ENCODE measurements at places on chromosomes 16 and 17. TPM values are rescaled to one million over a fixed set of nuclear protein-coding genes. Genes with fewer than 3 reads are reported as not detected.
A peak's percentile ranks its signal among the peaks of the same experiment; 100 is the strongest.

Gene ZG16
- not detected for polyA plus RNA-seq

Gene OR1A1
- polyA plus RNA-seq, result not detected

Gene SLC6A4
- 0.02 TPM for polyA plus RNA-seq

Gene P3H4
- 58.8 TPM for polyA plus RNA-seq

Gene CD300C
- not detected for polyA plus RNA-seq

Gene MILR1
- polyA plus RNA-seq, result 5.1 TPM

Gene EPN3
- not detected for polyA plus RNA-seq

Gene SGCA
- polyA plus RNA-seq, result 0.16 TPM

Gene NXN
- 135 TPM for polyA plus RNA-seq

Gene KRT27
- not detected for polyA plus RNA-seq

Gene SPIRE2
- polyA plus RNA-seq, result 1.5 TPM

Gene SMIM22
- polyA plus RNA-seq, result not detected

Gene KRT31
- not detected for polyA plus RNA-seq

Gene NPW
- 0.94 TPM for polyA plus RNA-seq

Gene BFAR
- 75.0 TPM for polyA plus RNA-seq

GRCh38 chr17:75364078-75364477 is 41.4 kb downstream of the GRB2 start:
- peak; percentile 48 for DNase-seq

DNA sequence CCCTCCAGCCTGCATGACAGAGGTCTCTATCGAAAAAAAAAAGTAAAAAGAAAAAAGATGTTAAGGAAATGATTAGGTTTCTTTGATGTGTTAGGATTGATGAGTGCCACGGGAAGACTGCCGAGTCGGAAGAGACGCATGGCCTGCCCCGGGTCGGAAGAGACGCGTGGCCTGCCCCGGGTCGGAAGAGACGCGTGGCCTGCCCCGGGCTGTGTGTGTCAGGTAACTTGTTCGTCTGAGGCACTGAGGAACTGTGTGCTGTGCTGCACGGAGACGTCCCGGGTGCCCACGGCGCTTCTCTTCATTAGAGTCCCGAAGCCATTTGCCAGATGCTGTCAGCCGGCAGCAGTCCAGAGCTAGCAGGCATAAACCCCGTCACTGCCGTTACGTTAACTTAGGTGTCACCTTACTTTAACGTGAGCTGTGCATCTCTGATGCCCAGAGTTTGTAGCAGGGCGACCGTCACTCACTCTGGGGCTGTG is 40.5 kb upstream of the FASN start:
- no peak for DNase-seq

DNA sequence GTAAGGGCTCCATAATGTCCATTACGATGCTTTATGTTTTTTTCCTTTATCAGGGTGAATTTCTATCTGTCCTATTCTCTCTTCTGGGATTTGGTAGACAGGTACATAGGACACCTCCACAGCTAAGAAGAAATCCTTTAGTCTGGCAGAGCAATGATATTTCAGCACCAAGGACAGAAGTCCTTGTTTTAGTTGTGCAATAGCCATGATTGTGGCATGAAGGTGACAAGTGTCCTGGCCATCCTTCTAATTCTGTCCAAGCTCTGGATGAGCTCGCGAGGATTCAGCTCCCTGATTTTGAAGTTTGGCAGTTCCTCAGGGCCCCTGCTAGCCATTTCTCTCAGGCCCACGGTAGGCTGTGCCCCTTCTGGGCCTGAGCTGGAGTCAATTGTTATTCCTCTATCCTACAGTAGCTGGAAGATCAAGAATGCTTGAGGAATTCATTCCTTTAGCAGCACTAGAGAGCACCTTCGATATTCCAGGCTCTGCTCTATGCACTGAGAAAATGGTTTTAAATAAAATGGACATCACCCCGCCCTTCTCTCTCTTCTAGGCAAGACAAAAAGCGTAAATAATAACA is 320.8 kb downstream of the XYLT1 start:
- no peak for DNase-seq

- DNase-seq, result no peak
Measured at GRCh38 chr16:80656711-80657150, 115.9 kb downstream of the DYNLRB2 start.

- no peak for DNase-seq
Measured at GRCh38 chr17:49587366-49588073, 11.8 kb downstream of the NXPH3 start.

DNA sequence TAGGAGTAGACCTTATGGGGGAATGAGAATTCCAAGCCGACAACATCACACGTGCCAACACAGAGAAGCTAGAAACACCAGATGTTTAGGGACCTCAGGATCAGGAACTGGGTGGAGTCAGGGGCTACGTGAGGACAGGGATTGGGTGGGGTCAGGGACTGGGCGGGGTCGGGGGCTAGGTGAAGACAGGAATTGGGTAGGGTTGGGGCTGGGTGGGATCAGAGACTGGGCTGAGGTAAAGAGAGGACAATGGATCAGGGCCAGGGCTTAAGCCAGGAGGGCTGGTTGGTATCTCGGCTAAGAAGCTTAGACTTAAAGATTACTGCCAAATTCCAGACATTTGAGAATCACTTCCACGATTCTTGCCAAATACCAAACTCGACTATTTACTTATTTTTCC is 11.6 kb downstream of the TEKT5 start:
- DNase-seq, result no peak

- DNase-seq, result peak; percentile 55
Measured at GRCh38 chr17:43694081-43694870, 32.6 kb upstream of the MEOX1 start.

DNA sequence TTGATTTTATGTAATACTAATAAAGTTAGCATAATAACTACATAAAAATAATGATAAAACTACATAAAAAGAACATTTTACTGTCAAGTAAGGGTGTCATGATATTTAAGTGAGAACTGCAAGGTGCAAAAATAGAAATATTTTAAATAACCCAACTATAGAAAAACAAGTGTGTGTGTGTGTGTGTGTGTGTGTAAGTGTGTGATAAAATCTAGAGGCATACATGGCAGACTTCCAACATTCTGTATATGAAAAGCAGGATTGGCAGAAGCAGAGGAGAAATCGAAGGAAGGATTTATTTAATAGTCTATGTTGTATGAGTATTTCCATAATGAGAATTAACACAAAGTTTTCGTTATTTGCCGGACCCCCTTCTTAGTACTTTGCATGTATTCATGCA is 334.1 kb downstream of the KCNJ2 start:
- no peak for DNase-seq

- DNase-seq, result no peak
Measured at GRCh38 chr16:29665294-29666077, 2.4 kb downstream of the SPN start.

- no peak for DNase-seq
Measured at GRCh38 chr16:12629271-12629670, 174.4 kb downstream of the CPPED1 start.

- no peak for DNase-seq
Measured at GRCh38 chr16:56388209-56388608, 37.1 kb downstream of the AMFR start.

DNA sequence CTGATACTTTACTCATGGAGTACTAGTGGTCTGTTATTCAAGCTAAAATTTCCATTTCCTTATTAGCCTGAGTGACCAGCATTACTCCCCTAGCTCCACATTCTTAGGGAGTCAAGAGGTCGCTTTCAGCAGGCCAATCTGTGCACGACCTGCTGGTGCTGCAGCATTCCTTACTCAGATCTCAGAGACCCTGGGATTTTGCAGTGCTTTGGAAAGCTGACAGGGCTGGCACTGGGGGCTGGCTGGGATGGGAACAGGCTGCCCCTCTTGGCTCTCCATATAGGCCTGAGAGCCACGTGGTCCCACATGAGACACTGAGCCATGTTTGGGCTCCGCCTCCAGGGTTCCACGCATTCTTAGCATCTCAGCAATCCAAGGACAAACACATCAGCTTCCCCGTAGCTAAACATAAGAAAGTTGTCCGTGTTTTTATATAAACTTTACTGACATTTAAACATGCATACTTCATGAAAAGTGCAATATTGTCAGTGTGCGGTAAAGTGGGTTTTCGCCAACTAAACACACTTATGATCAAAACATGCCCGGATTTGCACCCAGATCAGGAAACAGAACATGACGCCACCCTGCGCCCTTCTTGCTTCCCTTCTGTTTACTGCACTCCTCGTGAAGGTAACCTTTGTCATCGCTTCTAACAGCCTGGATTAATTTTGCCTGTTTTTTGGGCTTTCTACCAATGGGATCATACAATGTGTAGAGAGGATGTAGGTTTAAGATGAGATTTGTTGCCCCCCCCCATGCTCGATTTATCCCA is 254.5 kb upstream of the CACNG5 start:
- peak; percentile 57 for DNase-seq

DNA sequence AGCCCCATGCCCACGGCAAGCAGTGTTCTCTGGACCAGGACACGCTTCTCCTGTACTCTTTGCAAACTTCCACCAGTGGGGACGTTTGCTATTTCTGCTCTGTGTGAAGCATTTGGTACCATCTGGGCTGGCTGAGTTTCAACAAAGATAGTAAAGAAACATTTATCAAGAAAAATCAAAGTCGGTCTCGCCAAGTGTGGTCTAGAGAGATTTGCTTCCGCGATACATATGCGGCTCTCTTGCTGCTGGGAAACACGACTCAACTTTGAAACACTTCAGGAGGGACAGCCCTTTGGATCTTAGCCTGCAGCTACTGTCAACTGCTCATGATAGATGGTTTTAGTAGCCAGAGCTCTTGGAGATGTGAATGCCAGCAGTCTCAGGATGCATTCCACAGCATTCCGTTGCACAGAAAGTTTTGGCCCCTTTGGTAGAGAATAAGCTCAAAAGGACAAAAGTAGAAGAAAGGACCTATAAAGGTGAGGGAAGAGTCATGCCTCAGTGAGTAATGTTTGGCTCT is 168.2 kb upstream of the CACNG3 start:
- no peak for DNase-seq

- DNase-seq, result no peak
Measured at GRCh38 chr17:51352798-51353197, 92.5 kb downstream of the UTP18 start.

Data from AG04450 (cell line).